CD4-positive, alpha-beta T cell treated with Interleukin-4 for 1 hour (primary cell): ENCODE measurements at places on chromosomes 3 and 15.

- no peak for DNase-seq
Observed at GRCh38 chr3:13051066-13051465, 22.2 kb downstream of the IQSEC1 start.

GRCh38 chr3:171095063-171095462 is 68.5 kb upstream of the SLC2A2 start:
- DNase-seq, result no peak

- DNase-seq, result no peak
Observed at GRCh38 chr15:57704441-57704840, 2.1 kb upstream of the POLR2M start.

DNA sequence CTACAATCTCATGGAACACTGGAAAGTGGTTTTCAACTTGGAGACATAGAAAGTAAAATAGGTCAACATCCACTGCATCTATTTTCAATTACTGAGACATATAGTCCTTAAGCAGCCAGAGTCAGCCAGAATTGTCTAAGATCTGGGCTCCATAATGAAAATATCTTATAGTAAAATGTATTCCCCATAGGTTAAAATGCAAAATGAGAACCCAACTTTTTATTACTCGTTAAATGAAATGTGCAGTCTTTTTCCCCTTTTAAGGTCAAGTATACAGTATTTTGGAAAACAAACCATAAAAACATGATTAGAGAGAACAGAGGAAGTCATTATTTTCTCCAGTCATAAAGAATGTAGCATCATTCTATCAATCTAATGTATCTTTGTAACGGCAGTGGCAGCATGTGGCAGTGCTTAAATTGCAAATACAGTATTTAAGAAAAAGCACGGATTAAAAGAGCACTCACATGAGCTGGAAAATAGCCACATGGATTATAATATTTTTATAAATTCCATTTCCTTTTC is 64.4 kb upstream of the CPB1 start:
- no peak for DNase-seq

DNA sequence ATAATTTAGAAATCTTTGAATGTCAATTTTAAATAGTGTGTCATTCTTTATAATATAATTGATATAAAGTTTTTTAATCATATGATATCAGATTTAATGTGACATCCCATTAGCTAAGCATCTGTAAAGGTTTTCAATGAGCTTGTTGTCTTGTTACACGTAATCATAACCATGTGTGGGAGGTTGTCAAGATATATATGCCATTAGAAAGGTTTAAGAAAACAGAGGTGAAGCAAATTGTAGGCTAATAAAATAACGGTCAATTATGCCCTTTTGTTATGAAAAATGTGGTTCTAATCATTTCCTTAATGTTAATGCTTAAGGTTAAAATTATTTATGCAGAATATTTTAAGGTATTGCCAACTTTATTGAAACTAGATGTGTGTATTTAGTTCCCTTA is 56.3 kb downstream of the RSRC1 start:
- DNase-seq, result no peak

- no peak for DNase-seq
Observed at GRCh38 chr3:139157161-139157932, 112.7 kb upstream of the PRR23C start.
